ENCODE measurements at places on chromosomes 3 and 15.

DNA sequence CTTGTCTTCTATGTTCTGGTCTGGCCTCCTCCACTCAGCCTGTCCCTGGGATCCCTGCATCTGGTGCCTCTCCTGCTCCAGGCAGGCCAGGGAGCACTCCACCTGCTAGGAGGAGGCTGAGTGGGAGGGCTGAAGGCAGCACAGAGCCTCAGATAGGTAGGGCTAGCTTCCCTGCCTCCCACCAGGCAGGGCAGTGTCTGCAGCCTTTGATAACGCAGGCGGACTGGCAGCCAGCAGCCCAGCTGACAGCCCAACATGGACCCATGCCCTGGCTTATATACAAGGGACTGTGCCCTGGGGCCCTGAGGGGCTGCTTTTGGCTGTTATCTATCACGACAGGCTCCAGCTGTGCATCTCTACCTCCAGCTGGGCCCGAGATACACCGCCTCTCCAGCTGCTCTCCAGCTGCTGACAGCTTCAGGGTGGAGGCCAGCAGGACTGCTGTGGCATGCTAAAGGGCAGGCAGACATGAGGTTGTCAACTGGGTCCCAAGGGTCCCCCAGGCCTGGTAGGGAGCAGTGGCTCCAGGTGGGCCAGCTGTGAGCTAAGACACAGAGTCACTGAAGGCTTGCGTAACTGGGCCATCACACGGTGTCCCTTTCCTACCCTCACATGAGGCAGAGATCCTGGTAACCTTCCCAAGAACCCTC, 5.2 kb upstream of the CLK3 start:
- DNase-seq, result no peak

DNA sequence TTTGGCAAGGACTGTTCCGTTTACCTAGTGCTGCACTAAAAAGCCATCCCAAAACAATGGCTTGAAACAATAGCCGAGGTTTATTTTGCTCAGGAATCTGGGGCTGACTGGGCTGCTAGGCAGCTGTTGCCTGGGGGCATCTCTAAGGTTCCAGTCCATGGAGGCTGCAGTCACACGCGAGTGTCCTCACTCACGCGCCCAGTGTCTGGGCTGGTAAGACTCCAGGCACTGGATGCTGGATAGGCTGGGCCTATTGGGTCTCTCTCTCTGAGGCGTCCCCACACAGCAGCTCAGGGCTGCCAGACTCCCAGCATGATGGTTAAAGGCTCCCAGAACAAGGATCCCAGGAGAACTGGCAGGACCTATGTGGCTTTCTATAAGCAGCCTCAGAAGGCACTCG, 34.2 kb downstream of the ALS2CL start:
- DNase-seq, result no peak

GRCh38 chr3:187957582-187957981, 196.4 kb upstream of the LPP start:
- no peak for DNase-seq

- DNase-seq, result no peak
Observed at GRCh38 chr3:19891740-19892139, 42.3 kb downstream of the EFHB start.

GRCh38 chr15:46329876-46330275, 695.0 kb downstream of the SQOR start:
- no peak for DNase-seq

DNA sequence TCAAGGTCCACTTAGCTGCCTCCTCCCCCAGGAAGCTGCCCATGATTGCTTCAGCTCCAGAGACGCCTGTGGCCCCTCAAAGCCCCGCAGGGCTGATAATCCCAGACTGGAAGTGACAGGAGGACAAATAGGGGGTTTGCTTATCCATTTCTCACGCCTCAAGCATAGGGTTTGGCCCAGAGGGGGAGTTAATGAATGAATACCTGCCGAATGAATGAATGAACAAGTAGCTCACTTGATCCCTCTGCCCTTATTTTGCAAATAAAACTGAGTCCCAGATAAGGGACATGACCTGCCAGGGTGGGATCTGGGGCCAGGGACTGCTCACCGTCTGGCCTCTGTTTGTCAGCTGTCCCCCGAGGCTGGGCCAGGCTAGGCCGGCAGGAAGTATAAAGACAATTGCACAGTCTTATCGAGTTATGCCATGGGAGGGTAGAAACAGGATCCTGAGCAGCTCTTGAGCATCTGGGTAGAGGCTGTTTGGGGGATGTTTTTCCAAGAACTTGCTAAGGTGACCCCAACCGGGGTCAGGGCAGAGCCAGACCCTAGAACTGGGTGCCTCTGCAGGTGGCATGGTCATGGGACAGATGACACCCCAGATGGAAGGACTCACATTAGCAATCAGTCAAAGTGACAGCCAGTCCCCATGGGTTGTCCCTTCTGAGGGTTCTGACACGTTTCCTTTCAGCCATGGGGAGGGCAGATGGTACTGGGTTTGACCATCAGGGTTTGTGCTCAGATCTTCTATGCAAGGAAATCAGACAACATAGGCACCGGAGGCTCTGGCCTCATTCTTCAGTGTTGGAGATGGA, 45.0 kb downstream of the IQSEC1 start:
- DNase-seq, result no peak

GRCh38 chr3:112128843-112129727, 4.0 kb downstream of the GCSAM start:
- peak; percentile 21 for DNase-seq

- no peak for DNase-seq
Observed at GRCh38 chr3:18247776-18248310, 177.3 kb downstream of the SATB1 start.

DNA sequence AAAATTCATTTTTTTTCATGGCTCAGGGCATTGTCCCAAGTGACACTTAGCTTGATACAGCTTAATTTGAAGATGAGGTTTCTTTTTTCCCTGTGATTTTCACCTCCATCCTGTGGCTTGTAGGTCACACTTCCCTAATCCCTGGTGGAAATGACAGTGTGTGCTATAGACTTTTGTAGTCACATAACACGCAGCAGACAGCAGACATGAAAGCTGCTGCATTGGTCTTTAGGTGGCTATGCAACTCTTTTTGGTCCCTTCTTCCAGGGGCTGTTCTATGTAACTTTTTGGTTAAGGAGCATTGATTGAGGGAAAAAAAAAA, 38.8 kb downstream of the TRAK1 start:
- no peak for DNase-seq

GRCh38 chr3:58188921-58189451, 21.8 kb downstream of the DNASE1L3 start:
- DNase-seq, result no peak

- DNase-seq, result no peak
Observed at GRCh38 chr3:128727485-128727884, 1.5 kb downstream of the RAB7A start.

GRCh38 chr3:126127904-126128303, 44.0 kb upstream of the SLC41A3 start:
- no peak for DNase-seq

GRCh38 chr15:71708051-71708429, 102.3 kb upstream of the NR2E3 start:
- DNase-seq, result no peak

DNA sequence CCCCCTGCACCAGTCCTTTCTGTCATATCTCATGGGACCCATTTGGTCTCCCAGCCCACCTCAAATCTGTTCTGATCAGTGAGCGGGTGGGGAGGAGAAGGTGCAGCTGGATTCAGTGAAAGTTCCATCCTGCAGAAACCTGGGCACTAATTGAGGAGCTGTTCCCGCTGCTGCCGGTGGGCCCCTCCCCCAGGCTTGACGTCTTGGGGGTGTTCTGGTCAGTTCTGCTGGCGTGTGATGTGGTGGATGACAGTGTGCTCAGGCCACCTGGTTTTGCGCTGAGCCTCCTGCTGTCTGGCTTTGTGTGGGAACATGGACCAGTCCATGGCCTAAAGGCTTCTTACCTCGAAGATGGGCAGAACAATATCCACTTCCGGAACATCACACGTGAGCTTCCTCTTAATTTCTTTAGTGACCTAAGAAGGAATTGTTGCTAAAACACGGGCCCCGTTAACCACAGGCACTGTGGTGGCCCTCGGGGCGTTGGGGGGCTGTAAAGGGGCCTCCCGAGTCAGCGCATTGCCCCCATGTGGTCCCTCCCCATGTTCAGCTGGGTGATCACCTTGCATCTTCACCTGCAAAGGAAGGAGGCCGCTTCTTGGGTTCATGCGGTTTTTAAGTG, 59.7 kb downstream of the RGMA start:
- DNase-seq, result no peak

- DNase-seq, result no peak
Observed at GRCh38 chr3:149886957-149887356, 73.9 kb downstream of the RNF13 start.

GRCh38 chr15:23074684-23075083, 35.3 kb upstream of the TUBGCP5 start:
- no peak for DNase-seq

GRCh38 chr15:51499379-51499976, 123.1 kb downstream of the DMXL2 start:
- no peak for DNase-seq

- no peak for DNase-seq
Observed at GRCh38 chr3:153681057-153681456, 440.1 kb upstream of the ARHGEF26 start.

DNA sequence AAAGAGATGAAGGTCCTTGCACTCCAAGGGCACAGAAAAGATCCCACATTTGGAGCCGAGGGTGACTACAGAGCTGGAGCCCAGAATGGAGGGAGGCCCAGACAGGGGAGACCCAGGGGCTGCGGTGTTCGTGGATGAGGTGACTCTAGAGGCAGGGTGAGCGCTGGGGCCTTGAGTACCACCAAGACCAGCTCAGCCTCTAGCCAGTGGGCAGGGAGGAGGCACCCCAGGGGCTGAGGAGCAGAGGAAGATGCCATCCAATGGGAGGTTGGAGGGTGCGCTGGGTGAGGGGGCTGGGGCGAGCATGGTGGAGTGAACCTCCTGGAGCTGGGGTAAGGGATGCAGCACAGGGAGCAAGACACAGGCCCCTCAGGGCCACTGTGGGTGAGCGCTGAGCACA, 13.3 kb downstream of the RRP9 start:
- DNase-seq, result no peak

- no peak for DNase-seq
Observed at GRCh38 chr15:31483986-31484951, 157.6 kb downstream of the KLF13 start.

DNA sequence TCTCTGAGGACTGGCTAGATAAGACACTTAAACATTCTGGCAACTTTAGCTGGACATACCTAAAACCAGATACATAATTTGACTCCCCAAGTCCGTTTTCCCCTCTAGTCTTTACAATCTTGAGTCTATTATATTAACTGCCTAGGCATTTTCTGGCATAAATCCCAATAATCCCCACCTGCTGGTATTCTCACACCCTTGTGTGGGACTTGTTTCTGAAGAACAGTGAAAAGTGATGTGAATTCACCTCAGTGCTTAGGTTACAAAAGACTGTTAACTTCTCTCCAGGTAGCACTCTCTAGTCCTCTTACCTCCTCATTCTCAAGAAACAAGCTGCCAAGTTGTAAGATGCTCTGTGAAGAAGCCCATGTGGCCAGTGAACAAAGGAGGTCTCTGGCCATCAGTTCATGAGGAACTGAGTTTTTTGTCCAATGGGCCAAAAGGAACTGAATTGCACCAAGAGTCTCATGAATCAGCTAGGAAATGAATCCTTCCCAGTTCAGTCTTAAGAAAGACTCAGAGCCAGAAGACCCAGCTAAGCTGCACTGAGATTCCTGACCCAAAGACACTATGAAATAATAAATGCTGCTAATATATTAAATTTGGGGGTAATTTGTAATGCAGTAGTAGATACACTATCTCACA, 4.1 kb downstream of the OSBPL11 start:
- no peak for DNase-seq

DNA sequence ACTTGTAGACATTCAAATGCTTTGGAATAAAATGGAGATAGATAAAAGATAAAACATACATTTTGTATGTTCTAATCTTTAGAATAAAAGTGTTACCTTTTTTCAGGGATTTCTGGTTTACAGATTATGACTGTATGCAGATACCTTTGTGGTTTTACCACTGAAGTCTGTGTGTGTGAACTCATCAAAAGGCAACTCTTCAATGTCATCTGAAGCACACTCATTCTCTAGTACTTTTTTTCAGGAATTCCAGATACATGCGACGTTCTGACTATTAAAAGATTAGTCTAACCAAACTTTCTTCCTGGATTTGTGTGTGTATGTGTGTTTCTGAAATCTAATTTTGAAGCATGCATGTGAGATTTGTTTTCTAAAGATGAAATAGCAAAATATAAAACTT, 188.6 kb downstream of the NLGN1 start:
- no peak for DNase-seq

DNA sequence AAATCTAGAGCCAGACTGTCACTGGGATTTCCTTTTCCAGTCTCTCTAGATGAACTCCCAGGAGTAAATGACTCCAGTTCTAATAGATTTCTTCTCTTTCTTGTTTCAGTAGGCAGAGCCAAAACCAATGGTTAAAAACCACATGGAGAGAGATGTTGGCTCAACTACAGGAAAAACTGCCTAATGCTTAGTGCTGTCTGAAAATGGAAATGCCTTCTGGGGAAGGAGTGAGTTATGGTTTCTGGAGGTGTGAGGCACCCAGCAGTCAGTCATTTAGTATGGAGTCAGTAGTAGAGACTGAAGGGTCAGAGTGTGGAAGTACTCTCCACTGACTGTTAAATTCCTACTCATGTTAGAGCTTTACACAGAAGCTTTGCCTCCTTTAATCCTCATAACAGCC, 136.7 kb downstream of the CCNL1 start:
- no peak for DNase-seq

DNA sequence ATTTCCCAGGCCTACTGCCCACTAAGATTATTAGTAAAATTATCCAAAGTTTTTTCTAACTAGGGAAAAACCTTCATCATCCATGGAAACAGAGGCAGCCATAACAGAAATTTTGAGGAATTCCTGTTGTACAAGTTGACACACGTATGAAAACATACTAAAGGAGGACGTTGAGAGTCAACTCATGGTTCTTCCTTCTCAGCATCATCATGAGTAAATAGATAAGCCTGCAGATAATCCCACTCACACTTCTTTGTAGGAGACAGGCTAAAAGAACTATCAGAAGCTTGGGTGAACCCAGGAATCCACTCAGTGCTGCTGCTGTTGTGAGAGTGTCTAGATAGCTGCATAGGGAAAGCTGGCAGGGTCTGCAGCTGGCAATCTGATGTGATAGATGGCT, 694.8 kb upstream of the NR2F2 start:
- no peak for DNase-seq

DNA sequence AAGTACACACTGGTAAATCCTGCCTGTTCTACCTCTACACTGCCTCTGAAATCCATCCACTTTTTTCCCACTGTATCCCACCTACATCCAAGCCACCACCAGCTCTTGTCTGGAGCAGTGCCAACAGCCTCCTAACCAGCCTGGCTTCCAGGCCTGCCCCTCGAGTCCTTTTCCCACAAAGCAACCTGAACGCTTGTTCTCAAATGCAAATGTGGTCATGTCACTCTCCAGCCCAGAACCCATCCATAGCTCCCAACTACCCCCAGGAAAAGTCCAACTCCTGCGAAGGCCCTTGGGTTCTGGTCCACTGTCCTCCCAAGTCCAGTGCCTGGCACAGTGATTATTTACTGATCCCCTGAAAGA, 83.8 kb downstream of the SEMA5B start:
- DNase-seq, result no peak

DNA sequence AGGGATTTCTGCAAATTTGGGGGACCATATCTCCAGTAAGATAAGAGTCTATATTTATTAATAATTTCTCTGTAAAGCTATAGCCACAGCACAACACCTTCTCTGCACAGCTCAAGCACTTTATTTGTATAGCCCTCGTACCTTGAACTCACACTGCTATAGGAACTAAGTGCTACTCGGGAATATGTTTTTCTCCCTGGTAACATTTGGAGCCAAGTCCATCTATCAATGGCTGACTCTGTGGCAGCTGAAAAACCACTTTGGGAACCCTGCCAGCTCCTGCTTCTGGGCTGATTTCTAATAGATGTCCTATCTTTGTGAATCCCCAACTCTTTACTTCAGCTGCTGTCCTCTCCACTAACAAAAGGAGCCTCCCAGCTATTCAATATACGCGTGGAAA, 298.5 kb downstream of the GBE1 start:
- no peak for DNase-seq
